ENCODE measurements at places on chromosomes 16 and 17.

- no peak for DNase-seq
Measured at GRCh38 chr17:65898651-65899050, 293.3 kb downstream of the CEP112 start.

GRCh38 chr16:81544700-81545271 lies 100.2 kb downstream of the CMIP start:
- DNase-seq = no peak

DNA sequence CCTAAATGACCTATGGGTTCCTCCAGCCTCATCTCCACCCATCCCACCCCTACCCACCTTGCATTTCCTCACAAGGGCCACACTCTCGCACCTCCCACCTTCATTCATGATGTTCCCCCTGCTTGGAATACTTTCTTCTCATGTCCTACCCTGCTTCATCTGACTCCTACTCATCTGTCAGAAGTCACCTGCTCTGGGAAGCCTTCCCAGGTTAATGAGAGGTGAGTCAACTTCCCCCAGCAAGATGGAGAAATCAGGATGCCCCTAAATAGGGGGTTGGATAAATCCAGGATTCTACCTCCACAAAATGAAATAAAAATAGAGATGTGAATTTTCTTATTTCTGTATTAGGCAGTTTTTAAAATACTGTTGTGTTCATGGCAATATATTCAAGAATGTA lies 51.0 kb upstream of the WSB1 start:
- DNase-seq = no peak

GRCh38 chr17:75927286-75927922 lies 13.4 kb downstream of the FBF1 start:
- DNase-seq = no peak
